ENCODE measurements at places on chromosomes 5 and 9.

DNA sequence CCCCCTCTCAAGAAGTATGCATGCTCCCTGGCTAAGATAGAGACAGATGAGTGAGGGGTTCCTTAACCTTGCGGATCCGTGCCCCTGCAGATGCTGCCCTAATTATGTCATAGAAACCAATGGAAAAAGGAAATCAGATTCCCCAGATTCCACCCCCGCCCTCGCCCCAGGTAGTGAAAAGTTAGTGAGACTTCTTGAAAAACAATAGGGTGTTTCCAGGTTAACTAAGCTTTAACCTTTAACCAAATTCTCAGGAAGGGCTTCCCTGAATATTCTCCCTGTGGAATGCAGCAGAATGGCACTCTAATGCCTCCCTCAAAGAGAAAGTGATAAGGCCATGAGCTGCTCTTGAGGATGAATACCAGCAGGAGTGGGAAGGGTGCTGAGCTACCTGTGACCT is 116.0 kb upstream of the RANBP3L start:
- no peak for DNase-seq

GRCh38 chr9:133725886-133726285 is 12.3 kb downstream of the SARDH start:
- DNase-seq = no peak

GRCh38 chr9:37424204-37424685 is 1.7 kb downstream of the GRHPR start:
- no peak for DNase-seq

GRCh38 chr5:180639287-180639686 is 10.1 kb downstream of the FLT4 start:
- DNase-seq = no peak

DNA sequence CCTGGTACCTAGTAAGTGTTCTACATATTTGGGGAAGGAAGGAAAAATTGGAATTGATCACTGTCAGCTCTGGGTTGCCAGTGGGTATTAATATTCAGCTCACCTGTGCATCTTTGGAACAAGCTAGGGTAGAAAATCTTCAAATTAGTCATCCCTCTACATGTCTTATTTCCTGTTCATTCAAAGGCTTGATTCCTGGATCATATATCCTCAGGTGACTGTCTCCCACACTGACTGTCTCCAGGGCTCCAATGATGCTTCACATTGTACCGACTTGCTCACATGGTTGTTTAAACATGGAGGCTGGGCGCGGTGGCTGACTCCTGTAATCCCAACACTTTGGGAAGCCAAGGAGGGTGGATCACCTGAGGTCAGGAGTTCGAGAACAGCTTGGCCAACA is 11.6 kb upstream of the SUSD1 start:
- DNase-seq = no peak

DNA sequence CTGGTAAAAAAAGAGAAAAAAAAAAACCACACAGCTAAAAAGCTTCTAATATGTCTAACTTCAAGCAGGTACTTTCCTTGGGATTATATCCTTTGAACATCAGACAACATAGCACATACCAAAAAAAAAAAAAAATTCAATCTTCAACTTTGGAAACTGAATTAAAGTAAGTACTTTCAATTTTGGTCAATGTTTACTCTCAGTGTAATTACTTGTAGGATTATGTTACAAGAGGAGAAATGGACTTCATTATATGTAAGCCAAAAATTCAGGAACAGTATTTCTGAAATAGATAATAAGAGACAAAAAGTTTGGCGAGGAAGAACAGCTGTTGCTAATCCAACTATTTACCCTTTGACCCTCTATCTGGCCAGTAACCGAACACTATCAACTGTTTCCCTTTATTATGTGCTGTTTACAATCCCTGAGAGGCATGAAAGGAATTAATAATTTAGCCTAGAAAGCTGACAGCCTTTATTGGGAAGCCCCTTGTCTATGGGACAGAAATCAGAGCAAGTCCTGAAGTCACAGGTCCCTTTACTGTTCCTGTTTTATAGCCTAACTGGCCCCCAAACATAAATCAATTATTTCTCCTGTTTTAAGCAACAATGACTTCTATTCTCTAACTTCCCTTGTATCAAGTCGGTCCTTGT is 46.6 kb downstream of the NR6A1 start:
- no peak for DNase-seq

GRCh38 chr9:112017878-112018277 is 121.3 kb downstream of the UGCG start:
- no peak for DNase-seq

DNA sequence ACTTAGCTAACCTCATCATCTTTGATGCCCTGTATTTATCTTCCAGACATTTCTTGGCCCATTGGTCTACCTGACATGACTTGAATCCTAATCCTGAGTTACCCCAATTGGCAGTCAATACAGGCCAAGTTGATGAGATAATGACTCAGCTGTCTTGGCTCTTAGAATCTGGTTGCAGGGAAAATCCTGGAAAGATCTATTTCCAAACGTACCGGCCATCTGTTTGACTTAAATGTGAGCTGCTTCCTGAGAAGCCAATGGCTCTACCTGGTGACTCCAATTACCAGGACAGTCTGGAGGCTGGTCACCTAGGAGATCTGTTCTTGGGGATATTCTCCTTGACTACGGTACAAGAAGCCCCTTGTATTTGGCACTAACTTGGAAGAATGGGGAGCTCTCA is 475.2 kb upstream of the BRINP1 start:
- DNase-seq = no peak

DNA sequence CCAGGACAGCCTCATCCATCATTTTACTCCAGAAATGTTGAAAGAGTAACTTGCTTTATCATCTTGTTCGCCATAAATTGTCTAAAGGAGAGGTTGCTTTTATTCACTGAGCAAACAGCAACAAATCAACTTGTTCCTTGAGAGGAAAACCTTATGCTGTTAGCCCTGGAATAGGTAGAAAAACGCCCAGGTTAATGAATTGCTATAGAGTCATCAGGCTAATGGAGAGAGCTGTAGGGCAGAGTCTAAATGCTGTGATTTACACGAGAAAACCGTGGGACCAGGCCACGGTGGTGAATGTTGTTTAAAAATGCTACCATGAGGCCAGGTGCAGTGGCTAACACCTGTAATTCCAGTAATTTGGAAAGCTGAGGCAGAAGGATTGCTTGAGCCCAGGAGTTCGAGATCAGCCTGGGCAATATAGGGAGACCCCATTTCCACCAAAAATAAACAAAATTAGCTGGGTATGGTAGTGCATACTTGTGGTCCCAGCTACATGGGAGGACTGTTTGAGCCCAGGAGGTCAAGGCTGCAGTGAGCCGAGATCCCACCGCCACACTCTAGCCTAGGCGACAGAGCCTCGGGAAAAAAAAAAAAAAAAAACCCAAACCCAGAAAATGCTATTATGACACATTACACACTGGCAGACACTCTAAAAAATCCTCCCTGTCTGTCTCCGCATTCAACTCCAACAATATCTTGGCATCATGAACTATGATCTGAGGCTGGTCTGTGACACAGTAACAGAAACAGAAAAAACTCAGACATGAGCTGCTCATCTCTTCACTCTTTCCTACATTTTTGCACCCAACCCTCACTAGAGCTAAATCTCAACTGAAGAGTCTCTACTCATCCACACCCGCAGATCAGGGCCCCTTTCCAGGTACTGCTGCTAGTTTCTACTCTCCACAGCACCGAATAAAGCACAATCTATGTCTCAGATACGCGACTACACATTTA is 118.6 kb upstream of the RETREG1 start:
- no peak for DNase-seq

DNA sequence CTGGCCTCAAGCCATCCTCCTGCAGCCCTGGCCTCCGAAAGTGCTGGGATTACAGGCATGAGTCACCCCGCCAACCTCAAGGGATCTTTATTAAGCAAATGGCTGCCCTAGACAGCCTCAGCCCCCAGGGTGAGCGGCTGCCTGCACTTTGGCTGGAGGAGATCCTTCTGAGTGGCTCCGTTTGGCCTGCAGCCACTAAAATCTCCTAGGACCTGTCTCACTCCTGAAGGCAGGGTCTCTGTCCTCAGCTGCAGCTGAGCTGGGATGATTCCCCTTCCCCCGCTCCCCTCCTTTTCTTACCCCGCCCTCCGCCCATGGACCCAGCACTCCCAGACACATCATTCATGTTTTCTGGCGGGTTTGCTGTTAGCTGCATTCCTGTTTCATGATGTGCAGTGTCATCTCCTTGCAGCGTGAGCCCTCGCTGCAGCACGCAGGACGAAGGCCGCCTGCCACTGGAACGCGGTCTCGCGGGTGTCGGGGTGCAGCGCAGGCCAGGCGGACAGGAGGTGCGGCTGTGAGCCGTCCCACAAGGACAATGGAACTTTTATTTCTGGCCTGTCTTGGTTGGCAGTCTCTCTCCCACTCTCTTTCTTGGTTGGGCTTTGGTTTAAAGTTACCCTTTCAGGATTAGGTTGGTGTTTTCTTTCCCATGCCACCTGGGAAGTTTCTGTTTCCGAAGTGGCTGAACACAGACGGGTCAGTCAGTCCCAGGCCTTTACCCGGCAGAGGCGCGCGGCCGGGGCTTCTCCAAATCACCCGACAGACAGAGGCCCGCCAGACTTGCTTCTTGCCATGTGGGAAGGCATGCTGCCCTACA is 137.1 kb downstream of the FOXD1 start:
- DNase-seq = no peak

GRCh38 chr9:124122321-124122720 is 110.8 kb downstream of the LHX2 start:
- DNase-seq = no peak

DNA sequence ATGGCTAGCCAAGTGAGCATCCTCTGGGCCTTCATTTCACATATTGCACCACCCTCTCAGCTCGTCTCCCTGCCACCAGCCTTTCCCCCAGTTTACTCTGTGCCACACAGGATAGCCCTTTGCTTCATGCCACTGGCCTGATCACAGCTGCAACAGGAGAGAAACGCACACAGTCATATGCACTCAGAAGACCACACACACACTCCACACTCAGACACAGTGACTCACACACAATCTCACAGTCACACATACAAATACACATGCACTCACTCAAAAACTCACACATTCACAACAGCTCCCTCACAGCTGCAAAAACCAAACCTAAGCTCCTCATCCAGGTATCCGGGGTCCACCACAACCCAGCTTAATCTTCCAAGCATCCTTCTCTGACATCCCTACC is 38.7 kb downstream of the TTC39B start:
- DNase-seq = no peak

DNA sequence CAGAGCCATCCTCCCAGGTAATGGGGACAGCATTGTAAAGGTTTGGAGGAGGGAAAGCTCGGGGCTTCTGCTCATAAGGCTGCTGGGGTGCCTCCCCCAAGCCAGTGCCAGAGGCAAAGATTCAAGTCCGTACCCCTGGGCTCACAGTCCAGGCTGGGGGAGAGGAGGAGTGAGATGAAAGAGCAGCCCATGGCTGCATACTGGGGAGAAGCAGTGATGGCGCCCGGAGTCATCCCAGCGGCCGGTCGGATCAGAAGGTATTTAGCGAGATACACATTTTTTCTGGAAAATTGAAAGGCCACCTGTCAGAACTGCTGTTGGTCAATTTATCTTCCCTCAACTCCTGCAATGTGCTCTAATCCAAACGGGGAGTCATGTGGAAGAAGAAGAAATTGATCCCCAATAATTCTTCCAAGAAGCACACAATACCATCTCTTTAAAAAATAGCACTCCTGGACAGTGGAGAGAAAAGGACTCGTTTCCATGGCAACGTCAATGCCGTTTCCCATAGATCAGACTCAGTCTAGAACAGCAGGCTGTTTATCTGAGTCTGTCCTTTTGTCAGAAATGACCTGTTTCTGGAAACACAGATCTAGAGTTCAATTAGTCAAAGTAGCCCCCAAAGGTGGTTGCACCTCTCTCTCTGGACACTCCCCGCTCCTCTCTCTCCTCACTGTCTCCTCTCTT is 65.9 kb downstream of the NSG2 start:
- DNase-seq = no peak

- DNase-seq = no peak
Measured at GRCh38 chr5:24208686-24209106, 436.1 kb downstream of the CDH10 start.

DNA sequence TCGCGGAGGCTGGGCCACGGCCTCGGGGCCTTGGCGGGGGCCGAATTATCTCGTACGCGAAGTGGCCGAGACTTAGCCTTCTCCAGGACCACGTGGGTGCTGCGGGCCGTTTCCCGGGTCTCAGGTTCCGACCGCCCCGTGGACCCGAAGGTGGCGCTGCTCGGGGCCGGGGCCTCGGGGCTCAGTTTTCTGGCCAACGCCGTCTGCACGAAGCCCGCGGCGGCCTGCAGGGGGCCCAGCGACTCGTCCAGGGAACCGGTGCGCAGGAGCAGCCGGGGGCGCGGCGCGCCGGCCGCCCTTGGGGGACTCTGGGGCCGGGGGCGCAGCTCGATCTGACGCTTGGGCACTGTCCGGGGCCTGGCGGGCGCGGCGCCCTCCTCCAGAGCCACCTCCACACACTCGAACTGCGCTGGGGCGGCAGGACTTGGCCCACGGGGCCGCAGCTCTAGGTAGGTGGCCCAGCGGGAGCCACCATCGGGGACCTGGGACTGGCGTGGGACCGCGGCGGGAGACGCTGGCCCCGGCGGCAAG is 716 bp downstream of the PROB1 start:
- DNase-seq = no peak

All from HFF-Myc (cell line).